ENCODE measurements at places on chromosomes 2 and 18.

GRCh38 chr2:25274868-25275574, 66.7 kb downstream of the DNMT3A start:
- DNase-seq = peak; percentile 21

- DNase-seq = no peak
Observed at GRCh38 chr2:130835766-130836015, 1.0 kb upstream of the ARHGEF4 start.

DNA sequence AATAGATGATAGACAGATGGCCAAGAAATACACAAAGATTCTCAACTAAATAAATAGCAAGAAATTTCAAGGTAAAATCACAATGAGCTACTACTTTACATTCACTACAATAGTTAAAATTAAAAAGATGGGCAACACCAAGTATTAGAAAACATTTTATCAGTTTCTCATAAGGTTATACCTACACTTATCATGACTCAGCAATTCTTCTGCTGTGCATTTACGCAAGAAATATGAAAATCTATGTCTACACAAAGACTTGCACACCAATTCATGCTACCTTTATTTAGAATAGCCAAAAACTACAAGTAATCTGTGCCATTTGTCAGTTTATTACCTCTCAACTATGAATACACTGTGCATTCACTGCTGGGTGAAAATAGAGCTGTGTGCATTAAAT, 937.4 kb upstream of the NRXN1 start:
- DNase-seq = no peak

- no peak for DNase-seq
Observed at GRCh38 chr2:208392300-208392699, 14.3 kb upstream of the PTH2R start.

DNA sequence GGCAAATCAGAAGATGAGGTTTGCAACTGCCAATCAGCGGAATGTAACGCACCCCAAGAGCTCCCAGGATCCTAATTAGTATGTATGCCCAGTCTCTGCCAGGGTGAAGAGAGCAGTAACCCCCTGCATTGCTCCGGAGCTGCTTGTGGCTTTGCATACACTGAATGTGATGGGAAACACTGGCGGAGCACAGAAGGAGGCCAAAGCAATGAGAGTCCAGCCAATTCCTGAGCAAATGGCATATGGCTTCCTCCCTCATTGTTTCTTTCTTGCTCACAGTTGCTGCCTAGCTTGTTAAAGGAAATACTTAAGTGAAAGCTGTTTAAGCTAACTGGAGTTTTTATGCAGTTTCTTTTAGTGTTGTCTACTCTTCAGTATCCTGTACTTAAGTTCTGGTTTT, 343.5 kb upstream of the NT5C1B start:
- DNase-seq = no peak

DNA sequence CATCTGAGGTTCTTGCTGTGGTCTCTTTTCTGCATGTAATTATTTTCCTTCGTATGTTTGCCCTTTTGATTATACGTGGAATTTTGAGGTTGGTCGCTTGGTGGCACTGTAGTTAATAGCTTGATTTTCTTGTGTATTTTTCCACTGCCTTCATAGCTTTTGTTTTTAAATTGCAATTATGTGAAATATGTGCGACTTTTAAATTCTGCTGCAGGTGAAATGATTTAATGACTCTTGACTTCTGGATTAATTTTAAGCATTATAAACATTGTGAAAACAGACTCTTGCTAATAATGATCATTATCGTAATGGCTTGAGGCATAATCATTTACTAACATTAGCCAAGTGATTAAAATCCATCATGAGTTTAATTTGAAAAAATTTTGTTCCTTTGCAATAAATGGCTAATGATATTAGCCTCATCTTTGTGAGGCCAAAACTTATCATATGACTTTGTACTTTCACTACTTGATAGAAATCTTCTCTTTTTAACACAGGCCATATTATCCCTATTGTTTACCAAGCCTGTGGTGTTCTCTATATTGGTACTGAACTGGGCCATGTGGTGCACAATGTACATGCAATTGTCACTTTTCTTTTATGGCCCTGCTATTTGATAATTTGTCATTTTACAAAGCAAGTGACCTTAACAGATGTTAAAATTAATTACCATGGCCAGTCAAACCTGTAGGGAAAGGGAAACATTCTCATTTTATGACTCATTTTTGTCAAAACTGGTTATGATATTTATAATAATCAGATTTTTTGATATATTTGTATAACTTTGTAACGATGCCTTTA, 62.8 kb upstream of the NEUROD1 start:
- DNase-seq = peak; percentile 69

- no peak for DNase-seq
Observed at GRCh38 chr18:58055890-58056558, 12.0 kb downstream of the NEDD4L start.

DNA sequence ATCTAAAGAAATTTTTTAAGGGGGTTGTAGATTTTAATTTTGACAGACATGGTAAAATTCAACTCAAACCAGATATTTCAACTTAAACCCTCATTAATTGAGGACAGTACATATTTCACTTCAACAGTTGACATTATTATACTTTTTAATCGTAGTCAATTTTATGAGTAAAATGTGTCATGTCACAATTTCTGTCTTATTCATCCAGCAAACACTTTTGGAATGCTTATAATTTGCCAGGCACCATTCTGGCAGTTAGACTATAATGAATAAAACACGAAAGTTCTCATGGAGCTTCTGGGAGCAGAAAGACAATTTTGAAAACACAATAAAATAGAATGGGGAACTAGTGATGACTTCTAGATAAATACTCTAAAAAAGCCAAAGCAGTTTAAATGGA, 1094.8 kb downstream of the SUCLG1 start:
- DNase-seq = no peak

- DNase-seq = no peak
Observed at GRCh38 chr2:168220965-168221819, 26.2 kb downstream of the STK39 start.

DNA sequence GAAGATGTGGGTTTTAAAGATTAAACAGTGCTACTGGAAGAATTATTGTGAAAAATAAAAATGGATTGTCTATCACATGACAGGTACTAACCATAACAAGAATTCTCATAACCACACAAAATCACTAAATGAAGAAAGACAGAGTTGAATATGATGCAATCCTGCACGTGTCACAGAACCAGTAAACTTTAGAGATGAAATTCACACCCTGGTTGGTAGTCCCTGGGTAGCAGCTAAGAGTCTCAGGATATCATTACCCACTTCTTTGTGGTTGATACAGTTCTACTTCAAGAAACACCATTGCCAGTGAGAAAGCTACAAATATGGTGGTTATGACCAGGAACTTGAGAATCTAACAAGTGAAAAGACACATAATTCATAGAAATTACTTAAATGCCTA, 450.2 kb downstream of the ERBB4 start:
- DNase-seq = no peak

DNA sequence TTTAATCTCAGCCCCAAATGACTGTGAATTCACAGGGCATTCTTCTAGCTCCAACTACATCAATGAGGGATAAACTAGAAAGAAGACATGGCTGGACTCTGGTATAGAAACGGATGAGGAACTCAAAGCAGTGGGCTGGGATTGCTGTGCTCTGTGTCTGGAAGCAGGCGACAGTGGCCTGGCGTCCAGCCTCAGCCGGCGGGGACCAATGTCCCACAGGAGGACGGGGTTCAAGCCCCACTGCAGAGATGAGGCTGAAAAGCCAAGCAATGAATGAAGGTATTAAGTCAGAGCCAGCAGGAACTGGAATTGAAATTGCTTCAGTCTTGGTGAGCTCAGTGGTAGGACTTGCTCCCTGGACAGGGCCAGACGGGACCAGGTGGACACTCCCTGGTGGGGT, 24.3 kb upstream of the BOK start:
- DNase-seq = no peak

DNA sequence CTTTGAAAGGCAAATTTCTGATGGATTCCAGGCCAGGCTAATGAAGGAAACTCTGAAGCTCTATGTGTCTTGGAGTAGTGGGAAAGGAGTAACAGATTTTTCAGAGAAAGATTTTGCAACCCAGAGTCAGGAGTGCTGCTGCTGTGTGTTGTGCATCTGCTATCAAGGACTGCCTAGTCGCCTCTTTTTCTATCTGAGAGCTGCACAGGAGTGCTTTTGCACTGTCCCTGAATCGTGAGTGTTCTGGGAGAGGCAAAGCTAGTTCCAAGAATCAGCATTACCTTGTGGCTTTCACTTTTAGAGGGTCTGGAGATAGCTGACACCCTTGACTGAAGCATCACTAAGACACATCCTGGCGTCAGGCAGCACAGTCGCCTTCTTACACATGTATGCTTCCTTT, 336.4 kb downstream of the PARD3B start:
- DNase-seq = no peak

GRCh38 chr18:34999756-35000289, 41.4 kb upstream of the MAPRE2 start:
- DNase-seq = peak; percentile 6

- DNase-seq = no peak
Observed at GRCh38 chr2:6999211-6999877, 82.1 kb downstream of the RNF144A start.

- no peak for DNase-seq
Observed at GRCh38 chr2:57760381-57760801, 286.2 kb upstream of the VRK2 start.

- DNase-seq = no peak
Observed at GRCh38 chr2:217612920-217613319, 389.9 kb downstream of the TNS1 start.

- no peak for DNase-seq
Observed at GRCh38 chr18:24486684-24487083, 26.2 kb downstream of the HRH4 start.

DNA sequence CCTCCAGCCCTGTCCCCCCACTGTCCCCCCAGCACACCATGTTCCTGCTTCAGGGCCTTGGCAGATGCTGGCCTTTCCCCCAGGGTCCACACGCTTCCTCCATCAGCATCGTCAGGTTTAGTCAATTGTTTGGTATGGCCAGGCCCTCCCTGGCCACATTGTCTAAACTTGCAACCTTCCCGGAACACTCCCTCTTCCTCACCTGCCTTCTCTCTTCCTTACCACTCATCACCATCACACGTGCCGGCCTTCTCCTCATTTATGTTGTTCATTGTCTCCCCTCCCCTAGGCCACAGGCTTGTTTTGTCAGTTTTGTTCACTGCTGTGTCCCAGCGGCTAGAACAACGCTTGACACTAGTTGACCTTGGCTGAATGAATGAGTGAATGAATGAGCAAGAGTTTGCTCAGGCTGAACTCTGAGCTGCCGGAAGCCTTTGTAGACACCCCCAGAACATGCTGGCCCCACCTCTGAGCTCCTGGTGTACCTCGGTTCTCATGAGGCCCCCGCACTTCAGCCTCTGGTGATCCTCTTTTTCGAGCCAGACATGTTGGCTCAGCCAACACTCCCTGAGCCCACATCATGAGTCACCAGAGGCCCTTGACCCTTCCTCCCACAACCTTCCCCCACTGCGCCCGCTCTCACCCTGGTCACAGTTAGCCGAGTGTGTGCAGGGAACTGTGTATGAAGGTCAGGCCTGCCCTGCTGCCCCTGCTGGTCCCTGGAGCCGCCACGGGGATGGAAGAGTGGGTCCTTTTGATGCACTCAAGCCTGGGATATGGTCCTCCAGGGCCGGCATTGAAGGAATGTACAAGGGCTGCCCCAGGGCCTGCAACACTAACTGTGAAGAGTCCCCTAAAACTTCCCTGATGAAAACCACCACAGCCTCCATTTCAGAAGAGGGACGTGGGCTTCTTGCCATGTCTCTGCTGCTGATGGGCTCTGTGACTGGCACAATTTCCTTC, 57.5 kb downstream of the HS1BP3 start:
- DNase-seq = peak; percentile 68

DNA sequence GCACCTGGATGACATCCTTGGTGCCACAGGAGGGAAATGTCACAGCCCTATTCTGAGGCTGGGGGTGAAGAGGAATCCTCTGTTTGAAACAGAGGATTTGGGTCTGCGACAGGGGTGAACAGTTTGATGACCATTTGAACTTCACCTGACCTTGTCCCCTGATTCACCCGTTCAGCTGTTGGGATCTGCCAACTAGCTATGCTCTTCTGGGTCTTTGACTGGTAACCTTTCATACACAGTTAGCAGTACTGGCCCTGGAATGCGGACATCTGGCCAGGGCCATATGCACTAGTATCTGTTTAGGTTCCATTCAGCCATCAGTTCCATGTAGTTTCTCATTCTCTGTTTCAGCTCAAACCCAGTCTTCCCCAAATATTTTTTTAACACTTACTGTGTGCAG, 72.6 kb upstream of the MCFD2 start:
- no peak for DNase-seq

DNA sequence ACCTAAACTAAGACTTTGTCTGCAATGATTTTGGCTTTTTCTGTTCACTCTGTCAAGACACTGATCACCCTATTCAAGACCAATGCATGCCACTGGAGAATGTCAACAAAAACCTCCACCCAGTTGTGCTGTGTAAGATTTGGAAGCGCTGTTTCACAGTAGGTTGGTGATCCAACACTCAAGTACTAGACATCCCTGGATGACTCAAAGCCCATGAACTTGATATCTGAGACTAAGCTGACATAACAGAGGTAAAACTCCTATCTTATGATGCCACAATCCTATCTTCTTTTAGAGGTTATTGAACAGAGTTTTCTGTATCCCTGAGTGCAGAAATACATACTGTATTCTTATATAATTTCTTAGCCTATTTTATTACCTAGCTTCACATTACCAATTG, 251.3 kb upstream of the ETAA1 start:
- DNase-seq = no peak

- DNase-seq = no peak
Observed at GRCh38 chr2:128867311-128867710, 548.6 kb upstream of the HS6ST1 start.

DNA sequence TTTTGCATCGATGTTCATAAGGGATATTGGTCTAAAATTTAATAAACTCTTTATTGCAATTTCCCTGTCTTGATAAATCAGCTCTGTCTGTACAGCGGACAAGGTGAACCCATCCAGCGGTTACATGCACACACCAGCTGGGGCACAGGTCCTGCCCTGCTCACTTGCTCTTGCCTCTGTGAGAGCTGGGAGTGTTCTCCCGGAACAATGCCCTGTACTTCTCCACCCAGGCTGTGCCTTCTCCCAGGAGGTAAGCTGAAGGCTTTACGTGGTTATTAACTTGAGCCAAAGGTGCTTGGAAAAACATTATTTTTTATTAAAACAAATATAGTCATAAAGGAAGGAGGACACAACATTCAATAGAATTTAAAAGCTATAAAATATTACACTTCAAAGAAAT, 117.6 kb downstream of the ALPK2 start:
- no peak for DNase-seq

GRCh38 chr18:323253-323622, 55.4 kb upstream of the THOC1 start:
- DNase-seq = no peak

DNA sequence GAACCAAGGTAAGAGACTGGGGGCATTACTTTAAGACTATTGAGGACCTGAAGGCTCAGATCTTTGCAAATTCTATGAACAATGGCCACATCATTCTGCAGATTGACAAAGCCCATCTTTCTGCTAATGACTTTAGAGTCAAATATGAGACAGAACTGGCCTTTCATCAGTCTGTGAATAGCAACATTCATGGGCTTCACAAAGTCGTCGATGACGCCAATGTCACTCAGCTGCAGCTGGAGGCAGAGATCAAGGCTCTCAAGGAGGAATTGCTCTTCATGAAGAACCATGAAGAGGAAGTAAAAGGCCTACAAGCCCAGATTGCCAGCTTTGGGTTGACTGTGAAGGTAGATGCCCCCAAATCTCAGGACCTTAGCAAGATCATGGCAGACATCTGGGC, 43.8 kb upstream of the SLC4A10 start:
- no peak for DNase-seq

- no peak for DNase-seq
Observed at GRCh38 chr18:35810520-35810919, 162.0 kb upstream of the RMP24 start.
